HS-27A (cell line): ENCODE measurements at places on chromosomes 12 and 14.

- no peak for DNase-seq
These were observed 644.9 kb upstream of the FOXG1 start for GRCh38 chr14:28121512-28122297.

- peak; percentile 17 for DNase-seq
These were observed 367.5 kb downstream of the DAD1 start for GRCh38 chr14:22221508-22221907.

GRCh38 chr14:56452940-56453339 is 126.7 kb upstream of the TMEM260 start:
- DNase-seq = no peak

DNA sequence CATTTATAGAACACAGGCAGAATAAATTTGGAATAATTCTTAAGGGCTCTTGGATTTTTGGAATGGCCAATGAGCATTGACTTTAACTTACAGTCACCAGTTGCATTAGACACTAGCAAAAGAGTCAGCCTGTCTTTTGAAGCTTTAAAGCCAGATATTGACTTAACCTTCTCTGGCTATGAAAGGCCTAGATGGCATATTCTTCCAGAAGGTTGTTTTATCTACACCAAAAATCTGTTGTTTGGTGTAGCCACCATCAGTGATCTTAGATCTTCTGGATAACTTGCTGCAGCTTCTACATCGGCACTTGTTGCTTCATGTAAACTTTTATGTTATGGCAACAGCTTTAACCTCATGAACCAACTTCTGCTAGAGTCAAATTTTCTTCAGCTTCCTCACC is 10.4 kb downstream of the PCNX1 start:
- no peak for DNase-seq

DNA sequence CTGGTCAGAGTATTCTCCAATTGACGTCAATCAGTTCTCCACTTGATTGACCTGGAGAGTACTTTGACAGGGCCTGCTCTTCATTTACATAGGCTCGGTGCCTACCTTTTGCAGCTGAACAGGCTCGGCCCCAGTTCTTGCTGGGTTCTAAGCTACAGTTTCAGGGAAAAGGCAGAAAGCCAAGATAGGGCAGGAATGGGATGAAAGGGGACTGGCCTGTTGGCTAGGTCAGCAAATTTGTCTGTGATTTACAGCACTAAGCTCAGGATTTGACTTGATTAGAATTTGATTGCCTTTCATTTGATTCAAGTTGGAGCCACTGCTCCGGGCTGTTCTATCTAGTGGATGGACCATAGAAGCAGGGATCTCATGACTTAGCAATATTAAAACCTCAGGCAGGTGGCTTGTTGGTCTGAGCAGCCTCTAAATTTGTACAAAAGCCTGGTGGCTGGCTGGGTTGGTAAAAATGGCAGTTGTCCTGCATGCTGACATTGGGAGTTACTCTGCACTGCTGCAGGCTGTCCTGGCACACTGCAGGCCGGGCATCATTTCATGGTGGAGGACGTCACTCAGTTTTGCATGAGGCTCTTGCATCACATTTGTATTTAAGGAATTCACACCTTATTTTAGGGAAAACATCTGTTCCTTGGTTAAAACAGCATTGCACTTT is 71.8 kb downstream of the BICD1 start:
- DNase-seq = no peak

DNA sequence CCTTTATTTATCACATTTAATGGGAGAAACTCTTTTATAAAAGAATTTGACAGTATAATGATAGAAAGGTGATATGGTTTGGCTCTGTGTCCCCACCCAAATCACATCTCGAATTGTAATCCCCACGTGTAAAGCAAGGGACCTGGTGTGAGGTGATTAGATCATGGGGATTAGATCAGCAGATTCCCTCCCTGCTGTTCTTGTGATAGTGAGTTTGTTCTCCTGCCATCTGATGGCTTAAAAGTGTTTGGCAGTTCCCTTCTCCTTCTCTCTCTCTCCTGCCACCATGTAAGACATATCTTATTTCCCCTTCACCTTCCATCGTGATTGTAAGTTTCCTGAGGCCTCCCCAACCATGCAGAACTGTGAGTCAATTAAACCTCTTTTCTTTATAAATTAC is 1110.3 kb downstream of the FLRT2 start:
- DNase-seq = no peak

DNA sequence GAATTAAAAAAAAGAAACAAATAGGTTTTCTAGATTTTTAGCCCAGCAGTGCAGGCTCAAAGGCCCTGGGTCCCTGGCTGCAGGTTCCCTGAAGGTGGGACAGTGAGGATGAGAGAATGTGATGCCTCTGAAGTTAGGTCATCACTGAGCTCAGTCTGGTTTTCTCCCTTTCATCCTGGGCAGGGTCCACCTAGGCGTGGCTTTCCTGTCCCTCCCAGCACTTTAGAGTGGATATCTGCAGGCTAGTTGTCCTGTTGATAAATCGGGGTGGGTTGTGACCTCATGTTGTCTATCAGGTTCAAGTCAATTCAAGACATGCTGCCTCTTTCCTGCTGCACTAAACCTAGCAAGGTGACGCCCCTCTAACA is 60.9 kb downstream of the MAP1LC3B2 start:
- no peak for DNase-seq
